ENCODE measurements at places on chromosomes 4 and X.

- DNase-seq: peak; percentile 38
Measured at GRCh38 chrX:107678957-107679740, 50.8 kb downstream of the PRPS1 start.

GRCh38 chrX:13164611-13165010 lies 120.2 kb upstream of the FAM9C start:
- DNase-seq: no peak

DNA sequence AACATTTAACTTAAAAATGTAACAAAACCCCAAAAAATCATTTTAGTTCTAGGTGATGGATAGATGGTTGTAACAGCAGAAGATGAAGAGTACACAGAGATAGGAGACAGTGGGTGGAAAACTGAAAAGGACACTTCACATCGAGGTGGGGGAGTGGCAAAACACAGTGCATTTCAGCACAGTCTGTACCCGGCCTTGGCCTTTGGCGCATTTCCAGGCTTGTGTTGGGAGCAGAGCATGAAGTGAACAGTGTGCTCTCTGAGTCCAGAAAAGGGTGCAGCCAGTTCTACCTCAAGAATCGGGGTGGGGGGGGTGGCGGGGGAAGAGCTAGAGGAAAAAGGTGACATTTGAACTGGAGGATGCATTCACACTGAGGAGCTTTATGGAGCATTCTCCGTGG lies 4.3 kb downstream of the TSPYL2 start:
- no peak for DNase-seq

DNA sequence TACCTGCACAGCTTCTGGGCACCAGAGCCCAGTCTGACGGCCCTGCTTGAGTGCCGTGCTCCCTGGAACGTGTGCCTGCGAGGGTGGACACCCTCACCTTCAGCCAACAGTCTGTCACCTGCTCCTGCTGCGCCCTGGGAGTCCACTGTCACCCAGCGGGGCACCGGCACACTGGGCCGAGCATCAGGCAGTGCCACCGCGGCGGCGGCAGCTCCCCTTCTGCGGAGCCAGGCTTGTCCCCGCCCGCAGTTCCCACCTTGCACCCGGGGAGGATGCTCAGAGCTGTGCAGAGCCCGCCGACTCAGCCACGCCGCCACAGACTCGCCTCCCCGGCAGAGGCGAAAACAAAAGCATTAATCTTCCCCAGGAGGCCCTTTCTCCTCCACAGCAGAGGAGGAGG lies 86.8 kb downstream of the ABLIM2 start:
- no peak for DNase-seq

GRCh38 chr4:99033956-99034355 lies 38.4 kb downstream of the METAP1 start:
- no peak for DNase-seq

GRCh38 chrX:27186671-27187070 lies 276.5 kb downstream of the PPP4R3C start:
- DNase-seq: no peak

GRCh38 chrX:125203737-125204578 lies 115.7 kb upstream of the TEX13C start:
- DNase-seq: no peak

- DNase-seq: no peak
Measured at GRCh38 chr4:78018271-78019049, 38.7 kb upstream of the FRAS1 start.

- no peak for DNase-seq
Measured at GRCh38 chr4:154760895-154761294, 17.1 kb downstream of the LRAT start.

DNA sequence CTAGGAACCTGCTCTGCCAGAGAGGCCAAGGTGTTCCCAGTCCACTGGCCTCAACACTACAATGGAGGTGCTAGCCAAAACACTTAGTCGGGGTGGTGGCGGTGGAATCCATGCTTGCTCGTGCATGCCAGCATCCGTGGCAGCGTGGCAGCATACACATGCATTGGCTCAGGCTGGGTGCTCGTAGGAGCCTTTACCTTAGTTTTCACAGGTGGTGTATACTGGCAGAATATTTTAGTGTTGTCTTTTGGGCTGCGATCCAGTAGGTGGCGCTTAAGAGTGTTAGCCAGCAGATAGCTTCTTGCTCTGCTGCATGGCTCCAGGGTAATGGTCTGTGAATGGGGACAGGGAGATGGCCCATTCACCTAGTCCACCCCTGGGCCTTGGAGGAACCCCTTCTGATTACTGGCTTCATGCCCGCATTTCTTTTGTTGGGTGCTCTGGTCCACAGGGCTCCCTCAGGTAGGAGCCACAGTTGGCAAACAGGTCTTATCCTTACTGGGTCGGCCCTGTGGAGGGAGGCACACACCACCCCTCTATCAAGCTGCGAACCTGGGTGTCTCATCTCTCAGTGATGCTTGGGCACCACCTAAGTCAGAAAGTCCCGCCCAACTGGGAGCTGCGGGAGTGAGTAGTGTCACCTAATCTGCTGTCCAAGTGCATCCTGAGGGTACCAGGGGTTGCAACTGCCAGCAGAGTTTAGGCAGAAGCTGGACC lies 40.0 kb downstream of the RIPPLY1 start:
- no peak for DNase-seq

GRCh38 chr4:83582289-83582785 lies 46.4 kb downstream of the GPAT3 start:
- no peak for DNase-seq

- no peak for DNase-seq
Measured at GRCh38 chr4:67401902-67402301, 143.4 kb downstream of the CENPC start.

GRCh38 chr4:83658806-83659205 lies 122.9 kb downstream of the GPAT3 start:
- no peak for DNase-seq

DNA sequence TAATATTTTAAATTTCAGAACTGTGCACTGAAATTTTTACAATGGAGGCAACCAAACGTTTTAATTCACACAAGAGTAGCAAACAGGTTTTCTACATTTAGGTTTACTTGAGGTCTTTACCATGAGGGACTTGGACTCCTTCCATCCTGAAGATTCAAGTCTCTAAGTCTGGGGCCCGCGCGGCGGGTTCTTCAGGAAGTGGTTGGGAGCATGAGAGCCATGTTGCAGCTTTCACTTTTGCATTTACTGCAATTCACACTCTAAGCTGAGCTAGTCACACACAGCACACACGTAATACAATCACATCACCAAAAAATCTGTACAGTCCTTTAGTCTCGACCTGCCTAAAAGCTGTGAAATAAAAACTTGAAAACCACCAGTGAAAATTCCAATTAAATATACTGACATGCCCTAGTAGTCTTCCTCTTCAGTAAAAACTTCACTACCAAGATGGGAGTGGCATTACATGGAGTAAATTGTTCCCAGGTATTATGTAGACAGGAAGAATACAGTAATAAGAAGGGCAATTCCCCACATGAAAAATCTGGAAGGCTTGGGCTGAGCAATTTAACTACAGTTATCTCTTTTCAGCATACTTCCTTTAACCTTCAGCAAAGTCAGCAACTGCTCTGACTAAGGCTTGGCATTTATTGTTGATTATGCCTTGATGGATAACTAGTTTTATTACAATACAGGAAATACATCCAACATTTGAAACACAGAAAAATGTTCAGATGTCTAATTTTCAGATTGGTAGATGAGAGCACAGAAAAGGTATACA lies 571.1 kb upstream of the DIPK2B start:
- no peak for DNase-seq

GRCh38 chrX:109660435-109661143 lies 35.6 kb upstream of the KCNE5 start:
- no peak for DNase-seq

GRCh38 chr4:1345903-1346780 lies 866 bp upstream of the UVSSA start:
- DNase-seq: no peak

- no peak for DNase-seq
Measured at GRCh38 chr4:134735901-134736300, 534.3 kb upstream of the PABPC4L start.

DNA sequence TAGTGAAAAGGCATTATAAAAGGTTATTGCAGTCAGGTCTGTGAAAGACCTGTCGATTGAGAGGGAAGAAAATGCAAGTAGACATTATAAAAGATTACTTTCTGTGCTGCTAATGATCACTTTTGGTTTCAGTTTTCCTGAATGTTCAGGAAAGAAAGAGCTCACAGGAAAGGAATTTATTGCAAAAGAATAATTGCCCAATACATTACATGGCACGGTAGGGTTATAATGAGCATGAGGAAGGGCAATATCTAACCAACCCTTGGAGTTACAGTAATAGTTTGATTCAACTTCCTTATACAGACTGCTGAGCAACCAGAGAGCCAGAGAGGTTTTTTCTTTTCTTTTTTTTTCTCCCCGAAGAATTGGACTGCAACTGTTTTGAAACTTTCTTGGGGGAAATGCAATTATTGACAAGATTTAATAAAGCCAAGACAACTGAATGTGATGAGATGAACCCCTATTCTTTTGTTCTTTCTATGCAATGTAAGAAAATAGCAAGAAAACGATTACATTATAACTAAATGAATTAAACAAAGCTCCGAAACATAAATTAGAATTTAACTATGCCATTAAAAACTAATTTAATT lies 247.0 kb downstream of the C4orf33 start:
- no peak for DNase-seq

- no peak for DNase-seq
Measured at GRCh38 chr4:150136036-150136435, 57.8 kb downstream of the DCLK2 start.

DNA sequence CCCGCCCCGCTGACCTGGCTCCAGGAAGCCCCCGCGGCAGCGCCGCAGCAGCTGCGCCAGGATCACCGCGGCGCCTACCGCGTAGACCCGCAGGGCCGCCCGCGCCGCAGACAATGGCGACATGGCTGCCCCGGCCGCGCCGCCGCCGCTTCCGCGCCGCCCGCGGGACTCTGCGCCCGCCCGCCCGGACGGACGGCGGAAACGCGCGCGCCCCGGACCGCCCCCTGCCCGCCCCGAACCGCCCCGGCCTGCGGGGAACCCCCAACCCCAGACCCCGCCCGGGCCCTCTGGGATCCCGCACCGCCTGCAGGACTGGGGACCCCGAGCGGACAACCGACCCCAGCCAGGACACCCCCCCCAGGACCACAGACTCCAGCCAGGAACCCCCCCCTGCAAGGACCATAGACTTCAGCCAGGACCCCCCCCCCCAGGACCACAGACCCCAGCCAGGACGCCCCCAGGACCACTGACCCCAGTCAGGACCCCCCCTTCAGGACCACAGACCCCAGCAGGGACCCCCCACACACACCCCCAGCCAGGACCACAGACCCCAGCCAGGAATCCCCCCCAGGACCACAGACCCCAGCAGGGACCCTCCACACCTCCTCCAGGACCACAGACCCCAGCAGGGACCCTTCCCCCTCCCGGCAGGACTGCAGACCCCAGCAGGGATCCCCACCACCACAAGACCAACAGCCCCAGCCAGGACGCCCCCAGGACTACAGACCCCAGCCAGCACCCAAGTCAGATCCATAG lies at the start of the genes DHRSX and ZBED1:
Gene DHRSX (minus strand): TSS at position 174 of the 756 bp plus-strand sequence. CDS start 51 bp downstream, at position 123.
Gene ZBED1 (minus strand): TSS at position 174 of the 756 bp plus-strand sequence. CDS start 10,257 bp downstream, outside the sequence.
- no peak for DNase-seq

DNA sequence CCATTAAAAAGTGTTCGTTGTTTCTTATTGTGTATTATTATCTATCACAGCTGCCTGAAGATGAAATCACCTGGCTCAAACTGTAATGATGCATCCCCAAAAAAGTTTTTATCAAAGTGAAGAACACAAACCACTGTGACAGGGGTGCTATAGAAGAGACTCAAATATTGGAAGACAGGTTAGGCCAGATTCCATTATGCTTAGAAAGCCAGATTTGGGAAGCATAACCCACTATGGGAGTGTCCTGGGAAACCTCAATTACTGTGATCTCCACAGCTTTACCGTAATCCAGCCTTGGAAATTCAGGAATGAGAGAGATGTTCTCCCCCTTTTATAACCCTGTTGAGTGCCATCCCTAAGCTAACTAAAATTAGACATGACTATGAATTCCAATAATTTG lies 114.2 kb downstream of the NWD2 start:
- no peak for DNase-seq

- DNase-seq: no peak
Measured at GRCh38 chr4:92359491-92359890, 55.7 kb downstream of the GRID2 start.

GRCh38 chr4:155009288-155009687 lies 199.1 kb upstream of the NPY2R start:
- no peak for DNase-seq

DNA sequence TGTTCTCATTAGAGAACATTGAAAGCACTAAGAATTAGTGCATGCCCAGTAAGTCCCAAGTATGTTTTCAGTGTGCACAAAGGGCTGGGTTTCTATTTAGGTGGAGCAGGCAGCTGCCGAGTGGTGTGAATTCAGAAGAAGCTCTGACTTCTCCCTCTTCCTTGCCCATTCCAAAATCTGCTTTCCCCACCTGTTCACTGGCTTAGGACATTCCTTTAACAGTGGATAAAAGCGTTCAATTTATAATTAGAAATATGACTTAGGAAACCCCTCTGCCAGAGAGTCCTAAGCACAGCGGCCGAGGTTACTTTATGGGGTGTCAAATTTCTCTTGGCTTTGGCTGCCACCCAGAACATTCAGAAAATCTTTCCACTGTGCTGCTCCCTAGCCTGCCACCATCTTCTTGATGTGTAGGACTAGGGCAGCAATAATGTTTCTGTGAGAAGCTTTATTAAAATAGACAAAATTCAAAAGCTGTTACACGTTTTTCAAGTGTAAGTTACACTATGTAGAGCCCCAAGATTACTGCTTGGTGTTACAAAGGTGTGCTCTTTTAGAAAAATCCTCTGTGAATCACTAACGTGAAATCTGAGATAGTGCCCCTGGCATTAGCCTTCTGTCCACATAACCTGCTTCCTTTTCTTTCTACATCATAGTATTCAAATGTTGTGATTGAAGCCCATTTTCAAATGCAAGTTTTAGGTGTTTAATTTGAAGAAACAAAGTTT lies 191.6 kb upstream of the ANKRD50 start:
- no peak for DNase-seq

DNA sequence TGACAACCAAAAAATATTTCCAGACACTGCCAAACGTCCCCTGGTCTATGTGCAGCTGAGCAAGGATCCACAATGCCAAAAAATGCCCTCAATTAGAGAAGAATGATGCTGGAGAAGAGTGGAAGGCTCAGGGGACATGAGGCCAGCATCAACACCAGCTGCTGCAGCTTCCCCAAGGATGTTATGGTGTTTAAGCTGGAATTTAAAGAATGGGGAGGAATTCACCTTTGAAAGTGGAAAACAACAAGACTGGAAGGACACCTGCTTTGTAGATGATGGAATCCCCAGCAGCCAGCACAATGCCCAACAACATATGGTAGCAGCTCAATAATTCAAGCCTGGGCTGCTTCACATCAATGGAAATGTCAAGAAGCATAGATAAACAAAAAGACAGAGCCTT lies 20.3 kb upstream of the SMPX start:
- DNase-seq: no peak

DNA sequence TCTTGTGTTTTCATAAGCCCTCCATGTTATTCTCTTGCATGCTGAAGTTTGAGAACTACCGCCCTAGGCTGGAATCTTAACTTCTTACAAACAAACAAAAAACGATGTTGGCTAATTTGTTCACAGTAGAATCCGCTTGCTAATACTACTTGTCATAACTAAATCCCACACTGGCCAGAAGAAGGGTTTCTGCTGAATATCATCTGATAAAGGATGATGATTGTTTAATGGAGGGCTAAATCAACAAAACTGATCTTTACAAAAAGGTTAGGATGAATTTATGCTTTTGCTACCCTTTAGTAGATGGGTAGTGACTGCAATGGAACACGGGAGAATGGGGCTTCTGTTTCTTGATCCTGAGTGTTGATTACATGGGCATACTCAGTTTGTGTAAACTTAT lies 42.3 kb downstream of the SPATA4 start:
- DNase-seq: no peak
